ENCODE measurements at places on chromosomes 13 and 19. TPM values are rescaled to one million over a fixed set of nuclear protein-coding genes. Genes with fewer than 3 reads are reported as not detected.

GRCh38 chr13:39676315-39676876 is 20.9 kb downstream of the COG6 start:
- no peaks in the 10 kb centered on the region for H3K27me3 ChIP-seq
- H3K36me3 ChIP-seq, result peaks cover 24% of the 10 kb centered on the region
- H3K4me1 ChIP-seq, result no peaks in the 10 kb centered on the region
- no peak overlapping the region for H3K4me3 ChIP-seq

RGS9BP gene
- 0.12 TPM for polyA plus RNA-seq

KLK14 gene
- polyA plus RNA-seq, result not detected

DNA sequence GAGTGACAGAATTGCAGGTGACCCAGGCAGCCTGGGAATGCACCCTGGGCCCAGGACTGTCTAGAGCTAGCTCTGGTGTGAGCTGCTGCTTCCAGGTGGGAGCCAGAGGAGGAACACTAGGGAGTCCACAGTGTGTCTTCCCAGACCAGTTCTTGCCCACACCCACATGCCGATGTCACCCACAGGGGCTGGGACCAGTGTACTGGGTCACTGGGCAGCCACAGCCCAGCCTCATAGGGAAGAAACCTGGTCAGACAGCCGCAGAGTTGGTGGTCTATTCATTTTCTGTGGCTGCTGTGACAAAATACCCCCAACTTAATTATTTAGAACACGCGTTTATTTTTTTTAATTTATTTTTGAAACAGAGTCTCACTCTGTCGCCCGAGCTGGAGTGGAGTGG is 3.1 kb downstream of the RNF225 start:
- H3K4me1 ChIP-seq, result peaks cover 10% of the 10 kb centered on the region
- H3K27me3 ChIP-seq, result peaks cover 10% of the 10 kb centered on the region
- no peak for DNase-seq

PSPN gene
- polyA plus RNA-seq, result 0.73 TPM

DNA sequence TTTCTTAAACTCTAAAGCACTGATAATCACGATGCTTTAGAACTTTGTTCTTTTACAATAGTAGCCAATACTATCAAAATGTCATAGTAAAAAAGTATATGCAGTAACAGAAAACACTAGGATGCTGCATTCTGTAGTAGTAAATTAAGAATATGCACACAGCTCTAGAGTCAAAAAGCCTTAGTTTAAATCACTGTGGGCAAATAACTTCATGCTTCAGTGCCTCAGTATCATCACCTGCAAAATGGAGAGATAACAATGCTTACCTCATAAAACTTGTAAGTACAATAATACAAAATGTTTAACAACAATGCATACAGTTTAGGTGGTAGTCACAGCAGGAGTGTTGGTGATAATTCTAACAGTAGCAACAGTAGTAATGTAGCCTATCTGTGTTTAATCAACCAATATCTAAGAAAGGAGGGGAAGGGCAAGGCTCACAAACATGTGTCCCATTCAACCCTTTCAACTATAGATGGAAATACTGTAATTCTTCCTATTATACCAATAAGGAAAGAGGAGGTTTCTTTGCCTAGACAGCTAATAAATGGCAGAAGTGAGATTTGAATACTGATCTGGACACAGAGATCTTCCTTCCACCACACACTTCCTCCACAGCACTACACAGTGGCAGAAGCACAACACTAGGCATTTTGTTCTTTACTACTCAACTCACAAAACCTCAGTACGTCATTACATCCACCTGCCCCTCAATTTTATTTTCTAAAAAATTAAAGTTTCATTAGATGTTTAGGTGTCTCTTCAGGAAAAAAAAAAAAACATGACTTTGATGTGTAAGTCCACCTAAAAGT is 4.6 kb downstream of the RBM26 start:
- H3K27me3 ChIP-seq, result peaks cover 7% of the 10 kb centered on the region
- peak overlapping the region; percentile 13 for H3K27ac ChIP-seq
- no peak for DNase-seq
- H3K4me3 ChIP-seq, result no peak overlapping the region
- peaks cover 2% of the 10 kb centered on the region for H3K36me3 ChIP-seq
- H3K4me1 ChIP-seq, result peaks cover 36% of the 10 kb centered on the region

- H3K4me1 ChIP-seq, result peaks cover 33% of the 10 kb centered on the region
- peak overlapping the region; percentile 86 for H3K4me3 ChIP-seq
- no peaks in the 10 kb centered on the region for H3K36me3 ChIP-seq
- peaks cover 14% of the 10 kb centered on the region for H3K27me3 ChIP-seq
These were observed 11.2 kb upstream of the ARHGEF18 start for GRCh38 chr19:7337380-7338194.

GRCh38 chr19:35202722-35203688 is 25.5 kb downstream of the FAM187B start:
- peaks cover 2% of the 10 kb centered on the region for H3K27me3 ChIP-seq
- H3K4me3 ChIP-seq, result peak overlapping the region; percentile 18
- H3K4me1 ChIP-seq, result peaks cover 50% of the 10 kb centered on the region
- peak overlapping the region; percentile 74 for H3K27ac ChIP-seq

- peaks cover 11% of the 10 kb centered on the region for H3K36me3 ChIP-seq
- no peak overlapping the region for H3K4me3 ChIP-seq
- no peaks in the 10 kb centered on the region for H3K27me3 ChIP-seq
- H3K27ac ChIP-seq, result no peak overlapping the region
- DNase-seq, result no peak
- H3K4me1 ChIP-seq, result peaks cover 89% of the 10 kb centered on the region
These were observed 9.3 kb downstream of the SAFB start for GRCh38 chr19:5632241-5632612.
